NCI-H2081 treated with DMSO at 0.1 percent for 48 hours (cell line): ENCODE measurements at places on chromosomes 4 and X.
A peak's percentile ranks its signal among the peaks of the same experiment; 100 is the strongest.

DNA sequence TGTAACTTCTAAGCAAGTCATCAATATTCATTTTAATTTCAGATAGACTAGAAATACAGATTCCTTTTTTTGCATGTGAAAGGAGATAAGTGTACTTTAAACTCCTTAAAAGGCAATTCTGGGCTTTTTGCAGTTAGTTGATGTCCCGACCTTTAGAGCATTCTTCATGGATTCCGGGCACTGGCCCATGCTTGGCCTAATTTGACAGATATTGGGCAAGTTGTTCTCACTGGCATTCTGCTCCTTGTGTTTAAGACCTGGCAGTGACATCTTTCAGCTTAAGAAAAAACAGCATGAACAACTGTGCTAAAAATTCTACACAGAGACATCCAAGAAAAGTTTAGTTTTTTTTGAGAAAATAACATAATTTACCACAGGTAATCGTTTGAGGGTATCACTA lies 1037.2 kb downstream of the PCDH18 start:
- DNase-seq, result no peak

DNA sequence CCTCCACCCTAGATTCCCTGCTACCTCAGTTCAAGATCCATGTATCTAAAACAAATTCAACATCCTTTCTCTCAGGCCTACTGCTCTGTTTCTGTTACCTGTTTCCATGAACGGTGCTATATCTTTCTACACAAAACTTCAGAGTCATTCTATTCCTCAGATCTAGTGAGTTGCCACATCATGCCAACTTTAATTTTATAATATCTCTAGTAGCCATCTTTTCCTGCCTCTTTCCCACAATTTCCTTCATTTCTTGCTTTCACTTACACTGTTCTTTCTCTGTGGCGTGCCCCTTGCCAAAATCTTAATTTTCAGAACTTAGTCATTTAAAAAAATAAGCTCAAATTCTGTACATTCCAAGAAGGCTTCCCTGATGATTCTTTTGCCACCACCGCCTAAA lies 15.2 kb downstream of the GUCY1A1 start:
- DNase-seq, result no peak

- DNase-seq, result no peak
Observed at GRCh38 chr4:11719879-11720278, 291.2 kb upstream of the HS3ST1 start.

- DNase-seq, result no peak
Observed at GRCh38 chr4:175637762-175638161, 174.3 kb downstream of the GPM6A start.

DNA sequence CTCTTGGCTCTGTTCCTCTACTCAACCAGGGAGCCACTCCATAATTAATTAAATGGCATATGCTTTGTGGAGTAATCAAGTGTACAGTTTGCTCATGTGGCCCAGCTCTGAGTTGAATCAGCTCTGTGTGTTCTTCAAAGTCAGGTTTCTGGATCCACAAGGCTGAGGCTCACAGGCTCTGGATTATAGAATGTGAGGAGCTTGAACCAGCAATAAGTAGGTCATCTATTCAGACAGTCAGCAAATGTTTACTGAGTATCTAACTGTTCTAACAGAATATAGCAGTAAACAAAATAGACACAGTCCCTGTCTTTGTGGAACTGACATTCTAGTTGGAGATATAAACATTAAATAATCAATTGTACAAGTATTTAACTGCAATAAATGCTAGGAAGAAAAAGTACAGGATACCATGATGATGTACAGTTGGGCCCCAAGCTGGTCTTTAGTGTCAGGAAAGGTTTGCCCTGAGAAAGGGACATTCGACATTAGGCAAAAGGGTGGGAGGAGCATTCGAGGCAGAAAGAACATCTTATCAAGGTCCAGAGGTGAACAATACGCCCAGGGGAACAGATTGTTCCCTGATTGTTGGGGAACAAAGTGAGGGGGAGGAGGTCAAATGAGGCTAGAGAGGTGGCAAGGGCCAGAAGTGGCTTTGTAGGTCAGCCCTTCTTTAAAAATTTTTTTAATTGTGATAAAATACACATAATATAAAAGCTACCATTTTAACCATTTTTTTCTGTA lies 20.5 kb upstream of the TSR2 start:
- no peak for DNase-seq

DNA sequence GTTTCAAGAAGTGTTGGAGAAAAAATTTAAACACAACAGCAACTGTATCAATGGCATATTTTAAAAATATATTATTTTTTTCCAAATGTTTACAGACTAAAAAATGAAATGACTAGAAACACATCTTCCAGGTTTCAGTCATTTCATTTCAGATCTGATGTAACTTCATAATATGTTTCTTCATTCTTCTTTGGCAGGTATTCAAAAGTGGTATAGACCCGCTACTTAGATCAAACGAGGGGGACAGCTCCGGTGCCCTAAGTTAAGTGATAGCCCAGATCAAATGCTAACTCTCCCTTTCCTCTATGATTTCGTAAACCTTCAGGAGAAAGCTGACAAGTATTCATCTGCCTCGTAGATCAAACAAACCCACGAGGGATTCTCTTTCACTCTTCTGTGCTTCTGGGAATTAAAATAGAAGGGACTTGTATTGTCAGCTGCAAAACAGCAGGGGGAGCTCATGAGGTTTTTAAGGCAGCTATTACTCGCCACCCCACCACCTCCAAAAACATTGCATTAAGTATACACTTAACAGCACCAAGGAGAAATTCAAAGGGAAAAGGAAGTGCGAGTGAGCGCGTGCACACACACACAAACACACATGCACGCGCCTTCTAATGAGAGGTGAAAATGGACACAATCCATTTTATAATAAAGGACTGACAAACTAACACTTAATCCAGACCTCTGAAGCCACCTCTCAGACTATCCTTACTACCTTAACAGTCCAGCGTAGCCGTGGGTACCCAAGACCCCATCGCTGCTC lies 21.4 kb downstream of the HELT start:
- peak; percentile 4 for DNase-seq

- no peak for DNase-seq
Observed at GRCh38 chrX:578531-578930, 52.1 kb upstream of the SHOX start.

DNA sequence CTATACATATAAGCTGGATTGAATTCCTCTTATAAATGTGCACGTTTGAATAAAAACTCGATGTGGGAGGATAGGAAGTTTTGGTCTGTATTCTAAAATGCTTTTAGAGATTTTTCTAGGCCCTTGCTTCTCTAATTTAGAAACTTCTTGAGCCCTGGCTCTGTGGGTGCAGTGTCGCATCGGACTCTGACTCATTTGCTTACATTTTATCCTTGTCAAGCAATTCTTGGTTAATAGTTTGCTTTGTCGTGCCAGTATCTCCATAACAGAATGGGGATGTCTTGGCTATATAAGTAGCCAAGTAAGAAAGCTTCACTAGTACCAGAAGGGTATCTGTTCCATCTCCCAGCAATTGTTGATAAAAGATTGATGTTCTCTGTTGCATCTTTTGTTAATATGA lies 10.7 kb downstream of the SGMS2 start:
- DNase-seq, result no peak

- no peak for DNase-seq
Observed at GRCh38 chr4:151408380-151408629, 671 bp upstream of the FHIP1A start.

DNA sequence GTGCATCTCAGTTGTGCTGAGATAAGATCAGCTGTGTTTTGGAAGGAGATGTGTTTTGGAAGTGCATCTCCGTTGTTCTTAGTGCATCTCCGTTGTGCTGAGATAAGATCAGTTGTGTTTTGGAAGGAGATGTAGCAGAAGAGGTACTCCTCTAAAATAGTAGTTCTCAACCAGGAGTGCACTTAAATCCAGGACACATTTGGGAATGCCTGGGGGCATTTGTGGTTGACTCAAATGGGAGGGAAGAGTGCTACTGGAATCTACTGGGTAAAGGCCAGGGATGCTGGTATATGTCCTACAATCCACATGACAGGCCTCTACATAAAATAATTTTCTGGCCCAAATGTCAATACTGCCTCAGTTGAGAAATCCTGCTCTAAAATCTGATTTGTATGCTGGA lies 70.8 kb upstream of the CHRDL1 start:
- no peak for DNase-seq

- no peak for DNase-seq
Observed at GRCh38 chr4:122661176-122662160, 40.6 kb upstream of the IL21 start.

DNA sequence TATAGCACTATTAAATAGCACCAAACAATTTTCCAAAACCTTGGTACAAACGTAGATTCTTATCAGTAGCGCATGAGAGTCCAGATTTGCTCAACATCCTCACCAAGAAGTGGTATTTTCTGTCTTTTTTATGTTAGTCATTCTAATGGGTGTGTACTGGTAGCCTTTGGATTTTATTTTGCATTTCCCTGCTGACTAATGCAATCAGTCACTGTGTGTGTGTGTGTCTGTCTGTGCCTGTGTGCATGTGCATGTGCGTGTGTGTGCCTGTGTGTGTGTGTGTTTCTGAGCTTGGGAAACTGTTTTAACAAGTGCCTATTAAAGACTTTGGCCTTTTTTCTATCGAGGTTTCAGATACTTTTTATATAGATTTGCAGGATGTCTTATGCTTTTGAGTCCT lies 82.2 kb upstream of the MAGEA10 start:
- no peak for DNase-seq

GRCh38 chr4:158112611-158113010 lies 60.2 kb downstream of the GASK1B start:
- DNase-seq, result no peak

- DNase-seq, result no peak
Observed at GRCh38 chr4:48103483-48104139, 30.4 kb downstream of the TXK start.

GRCh38 chrX:413322-414201 lies 26.9 kb upstream of the PPP2R3B start:
- DNase-seq, result no peak

- DNase-seq, result no peak
Observed at GRCh38 chrX:129523079-129523911, at the start of gene SMARCA1. TSS of gene SMARCA1 (minus strand) at chrX:129523490. CDS start at chrX:129523370, 120 bp downstream.

DNA sequence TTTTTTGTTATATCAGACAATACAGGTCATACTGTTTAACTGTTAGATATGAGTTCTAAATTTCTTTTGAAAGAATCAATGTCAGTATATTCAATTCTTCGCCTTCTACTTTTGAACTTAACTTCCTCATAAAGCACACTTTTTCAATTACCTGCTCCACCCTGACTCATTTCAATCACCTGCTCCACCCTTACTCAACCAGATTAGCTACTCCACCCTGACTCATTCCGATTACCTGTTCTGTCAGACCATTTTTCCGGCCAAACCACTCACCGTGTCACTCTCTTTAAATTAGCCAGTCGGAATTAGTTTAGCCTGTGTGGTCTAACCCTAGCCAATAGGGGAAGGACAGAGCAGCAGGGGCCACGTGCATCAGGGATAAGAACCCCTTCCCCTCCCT lies 751.8 kb upstream of the POU3F4 start:
- no peak for DNase-seq

GRCh38 chrX:84188320-84188834 lies 378 bp upstream of the RPS6KA6 start:
- DNase-seq, result no peak

DNA sequence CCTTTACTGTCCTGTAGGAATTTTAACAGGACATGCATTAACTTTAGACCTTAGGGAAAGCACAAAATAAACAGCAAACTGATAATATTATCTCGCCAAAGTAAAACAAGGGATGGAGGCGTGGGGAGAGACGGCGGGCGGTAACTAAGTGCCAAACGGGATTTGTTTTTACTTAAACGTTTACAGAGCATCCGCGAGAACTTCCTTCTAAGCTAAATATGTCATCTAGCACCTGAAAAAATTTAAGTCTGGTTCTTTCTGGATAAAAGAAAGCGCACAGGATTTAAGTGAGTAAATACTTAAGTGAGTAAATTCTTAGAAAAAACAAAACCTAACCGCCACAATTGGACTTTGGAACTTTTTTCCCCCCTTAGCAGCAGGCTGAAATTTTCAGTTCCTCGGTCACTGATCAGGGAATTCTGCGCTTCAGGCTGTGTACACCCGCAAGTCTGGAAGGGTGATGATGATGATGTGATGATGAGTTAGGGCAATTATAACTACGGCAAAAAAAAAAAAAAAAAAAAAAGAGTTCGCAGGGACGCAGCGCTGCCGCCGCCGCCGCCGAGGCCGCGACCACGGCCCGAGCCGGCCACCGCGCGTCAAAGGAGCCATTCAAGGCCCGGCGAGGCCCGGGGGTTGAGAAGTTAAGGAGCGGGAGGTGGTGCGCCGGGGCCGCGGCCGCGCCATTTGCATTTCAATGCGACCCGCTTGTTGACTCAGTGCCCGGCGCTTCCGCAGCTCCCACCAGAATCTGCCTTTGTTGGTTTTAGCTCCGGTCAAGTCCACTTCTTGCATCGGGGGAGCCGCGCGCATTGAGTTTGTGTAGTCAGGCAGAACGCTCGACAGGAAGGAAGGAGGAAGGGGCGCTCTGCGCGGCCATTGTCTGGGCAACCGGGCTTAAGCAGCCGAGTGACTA lies 108.8 kb downstream of the SPRY1 start:
- DNase-seq, result peak; percentile 15

DNA sequence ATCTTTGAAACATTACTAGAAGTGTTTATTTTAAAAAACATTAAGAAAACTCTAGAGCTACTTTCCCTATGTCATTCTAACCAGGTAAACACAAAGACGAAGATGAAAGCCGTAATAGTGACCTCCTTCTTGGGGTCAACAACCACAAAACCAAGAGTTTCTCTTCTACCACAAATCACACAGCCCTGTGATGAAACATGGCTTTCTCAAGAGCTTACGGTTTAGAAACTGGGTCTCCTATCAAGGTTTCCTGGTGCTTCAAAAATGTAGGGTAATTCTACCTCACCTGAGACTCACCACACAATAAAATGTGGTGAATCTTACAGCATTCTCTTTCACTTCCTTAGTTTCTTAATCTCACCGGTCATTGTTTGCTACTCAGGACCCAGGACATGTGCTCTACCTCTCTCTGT lies 50.9 kb downstream of the CORIN start:
- no peak for DNase-seq

- no peak for DNase-seq
Observed at GRCh38 chr4:84722720-84723119, 139.8 kb downstream of the CDS1 start.

DNA sequence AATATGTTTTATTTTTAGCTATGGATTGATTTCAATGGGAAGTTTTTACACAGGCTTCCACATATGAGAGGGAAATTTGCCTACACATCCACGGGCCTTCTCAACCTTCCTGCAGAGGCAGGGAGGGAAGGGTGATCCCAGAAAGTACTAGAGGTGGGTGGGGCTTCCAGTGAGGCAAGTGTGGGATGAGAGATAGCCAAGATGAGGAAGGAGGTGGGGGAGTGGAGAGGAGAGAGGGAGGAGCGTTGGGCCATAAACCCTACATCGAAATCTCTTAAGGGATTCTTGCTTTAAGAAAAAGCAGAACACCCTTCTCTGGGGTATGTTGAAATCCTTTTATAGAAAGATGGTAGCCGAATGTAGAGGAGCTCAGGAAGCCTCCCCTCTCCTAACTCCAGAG lies 19.0 kb downstream of the NKX6-1 start:
- DNase-seq, result no peak

- DNase-seq, result no peak
Observed at GRCh38 chr4:123833171-123833643, 436.6 kb downstream of the SPRY1 start.

- DNase-seq, result no peak
Observed at GRCh38 chr4:99759988-99760387, 56.6 kb upstream of the DAPP1 start.
